ENCODE measurements at places on chromosomes 13 and 19. TPM values are rescaled to one million over a fixed set of nuclear protein-coding genes. Genes with fewer than 3 reads are reported as not detected.

The SMIM44 gene
- total RNA-seq = not detected

The LILRA1 gene
- total RNA-seq = 2.7 TPM

The BEST2 gene
- total RNA-seq = not detected

The SIAH3 gene
- not detected for total RNA-seq

The GPR12 gene
- 1.2 TPM for total RNA-seq

The KIR2DL3 gene
- not detected for total RNA-seq

All from thoracic aorta (tissue), 2 donors.